AML-193 (cell line): ENCODE measurements at places on chromosomes 3 and 15.

DNA sequence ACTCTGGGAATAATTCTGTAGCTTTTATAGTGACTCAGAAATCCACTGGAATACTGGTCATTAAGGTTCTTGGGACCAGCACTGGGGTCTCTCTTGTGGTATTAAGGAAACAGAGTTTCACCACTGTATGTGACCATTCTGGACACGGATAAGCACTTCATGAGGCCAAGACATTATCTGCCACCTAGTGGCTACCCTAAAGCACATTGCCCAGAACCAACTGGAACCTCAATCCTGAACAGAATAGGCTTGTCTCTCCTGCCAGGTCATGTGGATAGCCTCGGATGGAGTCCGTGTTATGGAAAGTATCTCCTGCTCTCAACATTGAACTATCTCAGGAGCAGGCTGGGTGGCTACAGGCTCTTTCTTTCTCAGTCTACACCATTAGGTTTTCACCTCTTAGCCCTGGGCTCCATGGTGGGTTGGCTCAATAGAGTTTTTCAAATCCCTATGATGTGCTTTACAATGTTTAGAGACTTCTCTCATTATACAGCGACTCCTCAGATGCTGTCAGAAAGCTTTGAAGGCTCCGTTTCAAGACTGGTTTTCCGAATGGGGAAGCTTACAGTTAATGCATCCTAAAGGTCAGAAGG lies 167.6 kb upstream of the ST8SIA2 start:
- DNase-seq: peak; percentile 4

GRCh38 chr3:6216135-6217026 lies 644.5 kb upstream of the GRM7 start:
- DNase-seq: no peak

DNA sequence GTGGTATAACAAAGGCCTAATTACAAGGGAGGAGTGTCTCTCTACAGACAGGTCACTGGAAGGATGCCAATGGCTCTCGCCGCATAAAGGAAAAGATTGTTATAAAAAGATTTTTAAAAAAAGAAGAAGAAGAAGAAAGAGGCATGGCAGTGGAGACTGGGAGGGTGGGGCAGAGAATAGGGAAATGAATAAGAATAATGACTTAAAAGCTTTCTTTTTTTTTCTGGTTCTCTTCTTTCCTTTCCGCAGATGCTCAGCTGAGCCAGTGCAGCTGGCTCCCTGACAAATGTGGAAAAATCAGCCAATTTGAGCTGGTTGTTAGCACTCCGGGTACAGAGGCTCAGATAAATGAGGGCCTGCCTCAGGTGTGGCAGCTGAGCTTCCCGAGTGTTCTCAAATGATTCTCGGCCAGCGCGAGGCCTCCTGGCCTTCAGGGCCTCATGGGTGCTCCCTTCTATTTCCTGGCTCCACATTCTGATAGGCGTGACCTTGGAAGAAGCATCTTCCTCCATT lies 234.1 kb downstream of the RORA start:
- no peak for DNase-seq

DNA sequence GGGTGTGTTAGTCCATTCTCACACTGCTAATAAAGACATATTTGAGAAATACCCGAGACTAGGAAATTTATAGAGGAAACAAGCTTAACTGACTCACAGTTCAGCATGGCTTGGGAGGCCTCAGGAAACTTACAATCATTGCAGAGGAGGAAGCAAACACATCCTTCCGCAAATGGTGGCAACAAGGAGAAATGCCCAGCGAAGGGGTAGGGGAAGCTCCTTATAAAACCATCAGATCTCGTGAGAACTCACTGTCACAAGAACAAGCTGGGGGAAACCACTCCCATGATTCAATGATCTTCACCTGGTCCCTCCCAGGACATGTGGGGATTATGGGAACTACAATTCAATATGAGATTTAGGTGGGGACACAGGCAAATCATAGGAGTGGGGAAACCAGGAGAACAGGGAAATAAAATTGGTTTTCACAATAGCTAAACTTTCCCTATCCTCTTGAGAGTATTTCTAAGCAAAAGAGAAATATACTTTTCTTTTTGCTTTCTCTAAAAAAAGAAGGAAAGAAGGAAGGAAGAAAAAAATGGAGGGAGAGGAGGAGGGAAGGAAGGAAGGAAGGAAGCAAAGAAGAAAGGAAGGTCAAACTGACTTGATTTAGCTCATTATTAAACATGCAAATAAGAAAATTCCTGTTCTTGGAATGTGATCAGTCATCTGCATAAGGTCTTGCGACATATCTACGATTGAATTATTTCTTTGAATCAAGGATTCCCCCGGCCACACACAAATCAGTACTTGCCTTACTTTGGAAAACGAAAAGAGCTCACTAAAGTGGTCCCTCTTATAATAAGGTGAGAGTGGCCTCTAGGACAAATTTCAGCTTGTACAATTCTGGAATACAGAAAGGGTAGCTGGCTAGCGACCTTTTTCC lies 75.2 kb downstream of the LIPC start:
- DNase-seq: no peak

GRCh38 chr3:159210336-159210735 lies 408.5 kb downstream of the MFSD1 start:
- DNase-seq: no peak

- DNase-seq: no peak
Observed at GRCh38 chr3:28674212-28674611, 325.6 kb upstream of the AZI2 start.

- peak; percentile 57 for DNase-seq
Observed at GRCh38 chr3:183272791-183273190, 19.7 kb downstream of the B3GNT5 start.

DNA sequence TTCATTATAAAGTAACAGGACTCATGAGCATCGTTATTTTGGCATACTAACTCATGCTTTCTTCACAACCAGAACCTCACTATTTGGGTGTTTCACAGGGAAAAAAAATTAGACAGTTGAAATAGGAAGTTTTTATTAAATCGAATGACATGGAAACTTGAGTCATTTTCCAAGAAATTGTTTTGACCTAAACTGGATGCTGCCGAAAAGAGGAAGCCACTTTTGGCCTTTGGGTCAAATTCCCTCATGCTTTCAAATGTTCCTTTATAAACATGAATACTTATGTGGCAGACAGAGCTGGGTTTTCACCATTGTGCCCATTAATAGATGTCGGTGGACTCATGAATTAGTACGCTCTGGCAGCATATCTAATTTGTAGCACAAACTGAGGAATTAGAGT lies 224.9 kb downstream of the MCTP2 start:
- no peak for DNase-seq

GRCh38 chr3:34399401-34399800 lies 601.0 kb downstream of the PDCD6IP start:
- no peak for DNase-seq

GRCh38 chr15:36545467-36545992 lies 33.9 kb upstream of the CDIN1 start:
- DNase-seq: no peak

DNA sequence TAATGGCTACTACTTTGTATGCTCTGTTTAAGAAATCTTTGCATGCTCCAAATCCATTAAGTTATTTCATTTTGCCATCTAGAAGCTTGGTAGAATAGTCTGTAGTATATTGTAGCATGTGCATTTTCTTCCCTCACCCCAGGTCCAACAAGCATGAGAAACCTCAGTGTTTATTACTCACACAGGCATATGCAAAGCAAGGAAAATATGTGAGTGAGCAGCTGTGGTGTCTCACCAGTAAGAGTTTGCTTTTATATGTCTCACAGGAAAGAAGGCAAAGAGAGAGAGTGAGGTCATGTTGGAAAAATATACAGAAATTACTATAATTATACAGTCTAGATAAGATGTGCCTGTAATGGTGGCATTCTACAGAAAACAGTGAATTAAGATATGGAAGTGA lies 312.5 kb downstream of the C3orf38 start:
- DNase-seq: no peak

- DNase-seq: no peak
Observed at GRCh38 chr3:87607234-87607633, 330.9 kb upstream of the POU1F1 start.

DNA sequence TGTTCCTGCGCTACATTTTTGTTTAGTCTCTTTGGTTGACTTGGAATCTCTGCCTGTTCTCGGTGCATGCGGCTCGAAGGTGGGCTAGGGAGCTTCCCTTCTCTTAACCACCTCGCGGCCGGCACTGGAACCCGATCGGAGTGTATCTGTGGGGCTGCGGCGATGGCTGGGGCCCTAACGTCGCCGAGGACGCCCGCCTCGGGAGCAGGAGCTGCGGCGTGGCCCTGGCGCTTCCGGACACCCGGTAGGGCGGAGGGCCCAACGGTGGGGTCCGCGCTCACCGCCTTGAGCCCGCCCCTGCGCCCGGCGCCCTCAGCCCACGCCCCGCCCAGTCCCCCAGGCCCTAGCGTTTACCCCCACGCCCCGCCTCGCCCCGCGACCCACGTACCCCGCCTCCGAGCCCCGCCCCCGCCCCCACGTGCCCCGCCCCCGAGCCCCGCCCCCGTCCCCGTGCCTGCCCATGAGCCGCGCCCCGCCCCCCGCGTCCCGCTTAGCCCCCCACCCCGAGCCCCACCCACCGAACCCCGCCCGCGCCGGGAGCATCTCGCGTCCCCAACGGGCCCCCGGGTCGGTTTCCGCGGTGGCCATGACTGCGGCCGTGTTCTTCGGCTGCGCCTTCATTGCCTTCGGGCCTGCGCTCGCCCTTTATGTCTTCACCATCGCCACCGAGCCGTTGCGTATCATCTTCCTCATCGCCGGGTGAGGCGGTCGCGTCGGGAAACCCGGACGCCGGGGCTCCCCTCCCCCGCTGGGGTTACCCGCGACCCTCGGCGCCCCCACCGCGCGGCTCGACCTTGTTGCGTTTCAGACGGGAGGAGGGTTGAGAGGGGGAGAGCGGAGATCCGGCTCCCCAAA lies at the start of gene APH1B:
Gene APH1B (plus strand): TSS at position 568 of the 855 bp plus-strand sequence. CDS start 19 bp downstream, at position 587.
- peak; percentile 79 for DNase-seq

DNA sequence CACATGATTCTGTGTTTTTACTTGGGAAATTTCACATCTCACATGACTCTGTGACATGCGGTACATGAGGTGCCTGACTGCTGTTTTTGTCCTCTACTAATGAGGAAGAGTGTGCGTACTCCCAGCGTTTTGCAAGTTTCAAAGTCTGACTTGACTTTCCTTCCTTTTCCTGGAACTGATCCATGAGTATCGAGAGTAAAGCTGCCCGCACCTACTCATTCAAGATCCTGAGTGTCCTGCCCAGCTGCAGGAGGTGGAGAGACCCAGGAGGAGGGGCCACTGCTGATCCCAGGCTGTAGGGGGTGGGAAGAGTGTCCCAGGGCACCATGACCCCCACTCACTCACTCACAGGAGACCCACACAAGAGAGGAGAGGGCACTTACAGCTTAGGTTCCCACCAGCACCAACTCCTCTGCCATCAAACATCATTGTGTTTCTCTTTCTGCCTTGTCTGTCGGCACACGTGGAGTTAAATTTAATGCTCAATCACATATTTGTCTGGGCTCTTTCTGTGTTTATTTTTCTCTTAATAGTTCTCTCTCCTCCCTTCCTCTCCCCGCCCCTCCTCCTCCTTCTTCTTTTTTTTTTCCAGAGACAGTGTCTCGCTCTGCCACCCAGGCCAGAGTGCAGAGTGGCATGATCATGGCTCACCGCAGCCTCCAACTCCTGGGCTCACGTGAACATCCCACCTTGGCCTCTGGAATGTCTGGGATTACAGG lies 1.4 kb downstream of the CCR5AS start:
- DNase-seq: no peak
